ENCODE measurements at places on chromosomes 5 and 9.

GRCh38 chr9:92380603-92381002 lies 23.8 kb downstream of the OGN start:
- H3K4me1 ChIP-seq = peaks cover 15% of the 10 kb centered on the region
- no peak overlapping the region for H3K27ac ChIP-seq
- peaks cover 4% of the 10 kb centered on the region for H3K36me3 ChIP-seq
- no peaks in the 10 kb centered on the region for H3K27me3 ChIP-seq
- H3K4me3 ChIP-seq = no peak overlapping the region
- no peak for DNase-seq

- H3K27me3 ChIP-seq = peaks cover 49% of the 10 kb centered on the region
- no peak for DNase-seq
- H3K27ac ChIP-seq = no peak overlapping the region
- no peaks in the 10 kb centered on the region for H3K36me3 ChIP-seq
- H3K4me1 ChIP-seq = no peaks in the 10 kb centered on the region
Measured at GRCh38 chr5:52987711-52988331, 1.3 kb upstream of the ITGA2 start.

- no peaks in the 10 kb centered on the region for H3K4me1 ChIP-seq
- no peak for DNase-seq
- no peaks in the 10 kb centered on the region for H3K36me3 ChIP-seq
- H3K4me3 ChIP-seq = no peak overlapping the region
- peaks cover 26% of the 10 kb centered on the region for H3K27me3 ChIP-seq
- H3K27ac ChIP-seq = no peak overlapping the region
Measured at GRCh38 chr5:135671966-135672365, 93.2 kb upstream of the CXCL14 start.

- H3K36me3 ChIP-seq = no peaks in the 10 kb centered on the region
- peaks cover 41% of the 10 kb centered on the region for H3K27me3 ChIP-seq
- no peak overlapping the region for H3K4me3 ChIP-seq
- peaks cover 3% of the 10 kb centered on the region for H3K4me1 ChIP-seq
Measured at GRCh38 chr9:71518045-71518827, 250.1 kb downstream of the CEMIP2 start.

DNA sequence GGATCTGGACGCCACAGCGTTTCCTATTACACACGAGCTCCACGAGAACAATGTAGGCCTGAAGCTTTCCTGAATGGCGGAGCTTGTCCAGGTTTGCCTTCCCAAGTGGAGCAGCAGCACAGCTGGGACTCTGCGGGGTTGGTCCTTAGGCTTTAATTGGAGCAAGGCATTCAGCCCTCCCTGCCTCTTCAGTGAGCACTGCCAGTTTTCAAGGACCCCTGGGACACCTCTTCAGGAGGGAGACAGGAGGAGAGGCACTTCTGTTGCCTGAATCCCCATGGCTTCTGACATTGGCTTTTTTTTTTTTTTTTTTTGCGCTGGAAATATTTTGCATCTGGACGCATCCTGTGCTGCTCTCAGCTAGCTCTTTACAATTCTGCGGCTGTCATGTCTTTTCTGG lies 179.4 kb downstream of the SEMA6A start:
- H3K4me1 ChIP-seq = no peaks in the 10 kb centered on the region
- no peak for DNase-seq
- H3K36me3 ChIP-seq = peaks cover 5% of the 10 kb centered on the region
- no peak overlapping the region for H3K4me3 ChIP-seq
- no peaks in the 10 kb centered on the region for H3K27me3 ChIP-seq
- H3K27ac ChIP-seq = no peak overlapping the region

GRCh38 chr5:87400305-87400899 lies 12.3 kb downstream of the CCNH start:
- peak overlapping the region; percentile 71 for H3K27ac ChIP-seq
- H3K4me3 ChIP-seq = no peak overlapping the region
- no peak for DNase-seq
- H3K4me1 ChIP-seq = peaks cover 18% of the 10 kb centered on the region

DNA sequence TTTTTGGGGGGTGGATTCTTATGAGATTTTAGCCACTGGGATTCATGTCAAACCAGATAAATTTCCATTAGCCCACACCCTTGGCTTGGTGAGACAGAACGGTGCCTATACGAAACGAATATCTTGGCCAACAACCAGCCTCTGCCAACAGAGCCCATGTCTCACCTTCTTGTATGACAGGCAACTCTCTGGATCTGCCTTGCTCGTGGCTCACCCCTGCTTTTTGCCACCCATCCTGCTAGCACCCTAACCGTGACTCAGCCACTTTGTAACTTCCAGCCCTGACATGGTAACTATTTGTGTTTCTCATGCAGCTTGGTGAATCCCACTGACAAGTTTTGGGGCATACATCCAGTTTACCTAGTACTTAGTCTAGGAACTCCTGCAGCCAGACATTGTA lies 457.0 kb downstream of the SPATA31D1 start:
- no peak for DNase-seq
- no peaks in the 10 kb centered on the region for H3K36me3 ChIP-seq
- no peak overlapping the region for H3K4me3 ChIP-seq
- H3K27me3 ChIP-seq = no peaks in the 10 kb centered on the region

- peaks cover 72% of the 10 kb centered on the region for H3K27me3 ChIP-seq
- no peak overlapping the region for H3K4me3 ChIP-seq
- no peak for DNase-seq
- H3K36me3 ChIP-seq = peaks cover 4% of the 10 kb centered on the region
Measured at GRCh38 chr5:115818821-115819220, 2.4 kb upstream of the CDO1 start.

DNA sequence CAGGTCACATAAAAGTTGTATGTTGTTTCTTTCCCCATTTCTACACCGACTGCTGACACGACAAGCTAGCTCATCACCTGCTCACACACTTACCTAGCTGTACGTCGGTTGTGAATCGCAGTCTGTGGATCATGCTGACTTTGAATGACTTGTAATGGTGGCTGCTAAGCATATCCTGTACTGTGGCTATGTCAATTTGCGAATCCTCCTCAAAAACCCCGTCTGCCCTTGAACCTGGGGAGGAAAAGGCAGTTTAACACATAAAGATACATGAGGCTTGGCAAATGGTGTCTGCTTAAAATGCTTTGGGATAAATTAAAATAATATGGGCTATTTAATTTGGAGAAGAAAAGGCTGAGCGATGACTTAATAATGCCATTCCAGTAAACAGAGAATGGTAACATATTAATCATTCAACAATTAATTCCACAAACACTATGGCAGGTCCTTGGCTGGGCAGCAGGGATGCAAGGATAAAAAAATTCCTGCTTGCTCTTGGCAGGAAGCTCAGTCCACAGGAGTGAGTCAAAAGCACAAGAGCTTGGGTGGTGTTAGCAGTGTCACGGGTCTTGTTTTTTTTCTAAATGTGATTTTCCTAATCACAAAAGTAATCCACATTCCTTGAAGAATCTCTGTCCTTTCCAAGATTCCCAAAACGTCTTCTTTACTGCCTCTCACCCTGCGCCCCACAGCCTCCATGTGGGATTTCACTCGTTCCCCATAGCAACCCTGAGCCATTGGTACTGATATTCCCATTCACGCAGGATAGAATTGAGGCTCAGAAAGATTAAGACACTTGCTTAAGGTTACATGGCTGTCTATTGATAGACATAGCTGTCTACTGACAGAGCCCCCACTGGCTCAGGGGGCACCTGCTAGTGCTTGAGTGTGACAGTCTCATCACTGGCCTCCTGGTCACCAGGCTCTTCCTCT lies 222.4 kb downstream of the MAPKAP1 start:
- no peak for DNase-seq
- no peaks in the 10 kb centered on the region for H3K27me3 ChIP-seq
- H3K4me3 ChIP-seq = no peak overlapping the region
- H3K36me3 ChIP-seq = peaks cover 15% of the 10 kb centered on the region
- H3K4me1 ChIP-seq = no peaks in the 10 kb centered on the region

- H3K4me1 ChIP-seq = peaks cover 23% of the 10 kb centered on the region
- DNase-seq = no peak
- no peak overlapping the region for H3K4me3 ChIP-seq
- no peaks in the 10 kb centered on the region for H3K27me3 ChIP-seq
- no peak overlapping the region for H3K27ac ChIP-seq
Measured at GRCh38 chr9:95459178-95459577, 57.6 kb downstream of the PTCH1 start.

- H3K27me3 ChIP-seq = peaks cover 13% of the 10 kb centered on the region
- no peaks in the 10 kb centered on the region for H3K4me1 ChIP-seq
- H3K4me3 ChIP-seq = no peak overlapping the region
- H3K27ac ChIP-seq = no peak overlapping the region
- H3K36me3 ChIP-seq = no peaks in the 10 kb centered on the region
- DNase-seq = no peak
Measured at GRCh38 chr5:32339878-32340277, 27.1 kb upstream of the MTMR12 start.

DNA sequence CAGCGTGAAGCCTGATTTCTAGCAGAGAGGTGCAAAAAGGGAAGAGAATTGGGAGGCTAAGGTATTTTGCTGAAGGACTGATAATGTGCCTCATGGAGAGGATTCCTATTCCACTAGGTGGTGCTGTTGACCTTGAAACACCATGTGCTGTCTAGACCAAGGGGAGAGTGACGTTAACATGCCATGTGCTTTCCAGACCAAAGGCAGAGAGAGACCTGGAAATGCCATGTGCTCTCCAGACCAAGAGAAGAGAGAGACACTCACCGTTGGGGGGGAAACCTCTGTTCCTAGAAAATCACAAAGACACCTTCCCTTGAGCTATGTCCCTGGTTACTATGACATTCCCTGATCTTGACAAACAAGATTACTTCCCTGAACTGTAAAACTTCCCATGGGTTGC lies 286.0 kb upstream of the TUSC1 start:
- H3K4me3 ChIP-seq = no peak overlapping the region
- no peaks in the 10 kb centered on the region for H3K27me3 ChIP-seq
- no peaks in the 10 kb centered on the region for H3K36me3 ChIP-seq
- no peaks in the 10 kb centered on the region for H3K4me1 ChIP-seq
- H3K27ac ChIP-seq = no peak overlapping the region

DNA sequence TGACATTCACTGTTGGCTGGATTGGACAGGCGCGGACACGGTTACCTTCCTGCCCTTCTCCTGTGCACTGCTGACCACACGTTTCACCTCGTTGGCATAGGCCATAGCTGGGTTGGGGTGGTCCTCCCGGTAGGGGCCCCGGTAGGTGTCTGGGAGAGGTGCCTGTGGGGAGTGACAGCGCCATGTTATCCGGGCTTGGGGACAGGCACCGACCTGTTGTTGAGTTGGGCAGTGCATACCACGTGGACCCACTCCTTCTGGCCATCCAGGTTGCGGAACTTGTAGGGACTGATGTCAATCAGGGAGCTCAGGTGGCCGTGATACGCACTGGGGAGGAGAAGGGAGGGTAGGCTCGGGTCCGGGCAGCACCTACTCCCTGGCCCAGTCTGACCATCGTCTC lies 8.2 kb downstream of the PHYKPL start:
- H3K27me3 ChIP-seq = no peaks in the 10 kb centered on the region
- DNase-seq = no peak
- H3K27ac ChIP-seq = no peak overlapping the region
- peaks cover 36% of the 10 kb centered on the region for H3K4me1 ChIP-seq
- H3K4me3 ChIP-seq = no peak overlapping the region

DNA sequence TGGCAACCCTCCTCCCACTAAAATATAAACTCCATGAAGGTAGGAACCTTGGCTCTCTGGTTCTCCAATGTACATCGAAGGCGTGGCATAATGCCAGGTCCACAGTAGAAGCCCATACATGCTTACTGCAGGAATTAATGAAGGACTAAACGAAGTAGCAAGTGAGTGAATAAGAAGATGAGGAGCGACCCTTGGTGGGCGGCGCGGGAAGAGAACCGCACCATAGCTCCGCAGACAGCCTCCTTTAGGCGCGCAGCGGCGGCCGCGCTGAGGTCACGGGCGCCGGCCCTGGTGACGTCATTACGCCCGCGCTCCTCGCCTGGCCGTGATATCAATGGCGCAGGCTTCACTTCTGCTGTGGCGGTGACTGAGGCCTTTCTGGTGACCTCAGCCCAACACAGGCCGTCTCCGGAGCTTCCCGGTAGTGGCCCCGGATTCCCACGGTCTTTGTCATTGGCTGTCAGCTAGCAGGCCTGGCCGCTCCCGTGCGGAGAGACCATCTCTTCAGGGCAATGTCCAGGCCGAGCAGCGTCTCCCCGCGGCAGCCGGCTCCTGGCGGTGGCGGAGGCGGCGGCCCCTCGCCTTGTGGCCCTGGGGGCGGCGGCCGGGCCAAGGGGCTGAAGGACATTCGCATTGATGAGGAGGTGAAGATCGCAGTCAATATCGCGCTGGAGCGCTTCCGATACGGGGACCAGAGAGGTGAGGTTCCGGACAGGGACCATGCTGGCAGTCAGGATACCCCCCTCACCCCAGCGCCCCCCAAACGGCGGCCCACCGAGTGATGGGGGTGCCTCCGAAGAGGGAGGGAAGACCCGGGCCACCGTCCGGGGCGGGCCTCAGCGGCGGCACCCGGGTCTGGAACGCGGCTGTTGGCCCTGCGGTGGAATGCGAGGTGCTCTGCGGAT lies at the start of gene YTHDC2:
YTHDC2 (plus strand) TSS at position 311 of the 905 bp plus-strand sequence; CDS start at position 513, 202 bp downstream.
- H3K27me3 ChIP-seq = peaks cover 16% of the 10 kb centered on the region
- H3K4me3 ChIP-seq = peak within 1 kb of the TSS; percentile 84
- H3K27ac ChIP-seq = peak within 1 kb of the TSS; percentile 99
- DNase-seq = peak; percentile 83

DNA sequence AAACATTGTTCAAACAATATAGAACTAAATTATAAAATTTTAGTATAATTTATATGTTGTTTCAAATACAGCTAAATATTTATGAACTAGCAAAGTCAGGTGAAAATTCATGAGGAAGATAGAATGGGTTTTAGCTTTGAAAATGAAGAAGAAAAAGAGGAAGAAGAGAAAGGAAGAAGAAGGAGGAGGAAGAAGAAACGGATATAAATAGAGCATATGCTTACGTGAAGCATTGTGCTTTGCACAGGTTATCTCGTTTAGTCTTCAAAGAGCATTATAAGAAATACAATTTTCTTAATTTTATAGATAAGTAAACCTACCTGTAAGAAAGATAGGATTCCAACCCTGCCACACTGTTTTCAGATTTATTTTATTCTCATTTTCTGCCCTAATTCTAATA lies 620.6 kb upstream of the DAB2 start:
- no peak overlapping the region for H3K4me3 ChIP-seq
- H3K4me1 ChIP-seq = no peaks in the 10 kb centered on the region
- no peaks in the 10 kb centered on the region for H3K27me3 ChIP-seq
- DNase-seq = no peak

DNA sequence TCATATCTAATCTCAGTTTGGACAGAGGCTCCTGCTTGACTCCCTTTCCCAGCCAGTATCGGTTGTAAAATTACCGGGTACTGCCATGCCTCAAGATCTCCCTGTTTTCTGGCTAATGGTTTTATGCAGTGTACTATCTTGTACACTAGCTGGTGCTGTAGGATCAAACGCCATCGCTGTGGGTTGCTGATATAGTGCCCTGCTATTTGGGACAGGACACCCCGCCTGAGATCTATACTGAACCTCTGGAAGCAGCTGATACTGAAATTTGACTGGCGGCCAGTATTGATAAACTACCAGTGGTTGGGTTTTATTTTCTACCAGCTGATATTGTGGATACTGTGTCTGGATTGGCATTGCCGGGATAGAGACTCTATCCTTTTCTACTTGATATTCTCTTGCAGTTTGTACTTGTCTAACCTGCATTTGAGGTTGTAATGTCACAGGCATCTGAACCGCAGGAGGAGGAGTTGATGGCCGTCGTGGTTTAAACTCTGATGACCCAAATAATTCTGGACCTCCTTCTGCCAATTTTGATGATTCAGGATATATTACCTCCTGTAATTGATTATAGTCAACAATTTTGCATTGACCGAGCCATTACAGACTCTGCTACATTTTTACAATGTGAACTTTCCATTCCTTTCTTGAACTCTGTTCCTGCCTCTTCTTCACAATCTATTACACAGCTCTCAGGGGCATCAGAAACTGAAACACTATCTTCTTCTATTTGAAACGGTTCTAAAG lies 112.5 kb upstream of the LARP1 start:
- peaks cover 4% of the 10 kb centered on the region for H3K36me3 ChIP-seq
- peaks cover 22% of the 10 kb centered on the region for H3K27me3 ChIP-seq
- H3K4me3 ChIP-seq = no peak overlapping the region
- peaks cover 8% of the 10 kb centered on the region for H3K4me1 ChIP-seq

Data from effector memory CD8-positive, alpha-beta T cell (primary cell).